ENCODE measurements at places on chromosomes 6 and 20.
A peak's percentile ranks its signal among the peaks of the same experiment; 100 is the strongest.

- DNase-seq = no peak
Measured at GRCh38 chr20:17248224-17248623, 21.4 kb downstream of the PCSK2 start.

GRCh38 chr20:60883496-60883895, 368.6 kb upstream of the CDH4 start:
- DNase-seq = no peak

- DNase-seq = no peak
Measured at GRCh38 chr6:104531646-104532045, 328.1 kb downstream of the HACE1 start.

GRCh38 chr6:7314414-7314813, 1.4 kb upstream of the SSR1 start:
- DNase-seq = no peak

- DNase-seq = no peak
Measured at GRCh38 chr6:122694075-122694474, 83.9 kb downstream of the PKIB start.

- no peak for DNase-seq
Measured at GRCh38 chr6:17504005-17504404, 96.1 kb upstream of the FAM8A1 start.

DNA sequence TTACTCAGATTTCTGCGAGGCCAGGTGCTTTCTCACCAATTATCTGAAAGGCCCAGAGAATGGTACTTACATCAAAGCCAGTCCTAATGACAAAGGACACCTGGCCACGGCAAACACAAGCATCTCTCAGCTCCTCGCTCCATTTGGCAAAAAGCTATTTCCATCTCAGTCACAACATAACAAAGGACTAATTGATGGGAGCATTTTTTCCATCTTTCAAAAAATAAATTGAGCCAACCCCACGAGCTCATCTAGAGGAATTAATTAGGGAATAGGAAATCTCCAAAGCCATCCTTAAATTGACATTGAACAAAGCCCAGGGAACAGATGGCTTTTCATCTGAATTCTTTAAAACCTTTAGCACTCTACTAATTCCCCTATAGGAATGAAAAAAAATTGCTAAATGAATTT, 236.7 kb downstream of the HAO1 start:
- DNase-seq = no peak

GRCh38 chr6:158744986-158745430, 74.2 kb downstream of the EZR start:
- peak; percentile 57 for DNase-seq

GRCh38 chr20:57904314-57905105, 194.7 kb upstream of the PMEPA1 start:
- no peak for DNase-seq

DNA sequence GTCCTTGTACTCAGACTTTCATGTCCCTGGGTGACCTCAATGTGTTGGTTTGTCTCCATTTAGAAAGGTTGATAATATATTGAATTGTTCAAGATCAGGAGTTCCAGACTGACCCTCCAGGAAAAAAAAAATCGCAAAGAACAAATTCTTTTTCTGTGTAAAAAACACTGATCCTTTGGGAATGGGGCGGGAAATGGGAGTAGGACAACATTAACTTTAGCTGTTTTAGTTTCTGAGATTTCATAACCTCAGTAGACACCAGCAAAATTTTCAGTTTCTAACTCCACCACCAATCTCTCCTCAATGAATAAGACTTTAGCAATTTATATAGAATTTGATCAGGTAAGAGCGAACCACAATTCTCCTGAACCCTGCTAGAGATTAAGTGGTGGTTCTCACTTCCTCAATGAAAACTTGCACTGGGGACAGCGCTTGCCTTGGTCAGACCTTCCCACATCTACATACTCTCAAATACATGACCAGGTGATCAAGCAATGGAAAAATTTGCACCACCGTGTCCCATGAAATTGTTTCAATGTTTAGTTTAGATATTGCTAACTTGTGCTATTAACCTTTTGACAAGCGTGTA, 231.2 kb upstream of the PLN start:
- DNase-seq = no peak

GRCh38 chr6:107636486-107636885, 146.6 kb downstream of the SOBP start:
- no peak for DNase-seq

DNA sequence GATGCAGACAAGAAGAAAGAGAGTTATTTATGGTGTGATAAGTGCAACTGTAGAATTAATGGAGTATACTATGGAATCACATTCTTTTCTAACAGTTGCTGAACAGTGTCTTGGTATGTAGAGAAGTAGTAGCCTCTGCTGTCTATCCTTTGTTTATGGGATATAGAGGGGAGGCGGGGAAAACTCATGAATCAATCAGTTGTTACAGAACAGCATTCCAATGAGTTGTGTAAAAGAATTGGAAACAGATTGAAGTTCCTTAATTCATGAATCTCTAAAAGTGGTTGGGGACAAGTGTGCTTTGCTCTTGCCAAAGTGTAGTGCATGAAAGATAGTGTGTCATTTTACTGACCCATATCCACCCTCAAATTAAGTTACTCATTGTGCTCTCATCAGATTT, 77.7 kb downstream of the FLRT3 start:
- no peak for DNase-seq

DNA sequence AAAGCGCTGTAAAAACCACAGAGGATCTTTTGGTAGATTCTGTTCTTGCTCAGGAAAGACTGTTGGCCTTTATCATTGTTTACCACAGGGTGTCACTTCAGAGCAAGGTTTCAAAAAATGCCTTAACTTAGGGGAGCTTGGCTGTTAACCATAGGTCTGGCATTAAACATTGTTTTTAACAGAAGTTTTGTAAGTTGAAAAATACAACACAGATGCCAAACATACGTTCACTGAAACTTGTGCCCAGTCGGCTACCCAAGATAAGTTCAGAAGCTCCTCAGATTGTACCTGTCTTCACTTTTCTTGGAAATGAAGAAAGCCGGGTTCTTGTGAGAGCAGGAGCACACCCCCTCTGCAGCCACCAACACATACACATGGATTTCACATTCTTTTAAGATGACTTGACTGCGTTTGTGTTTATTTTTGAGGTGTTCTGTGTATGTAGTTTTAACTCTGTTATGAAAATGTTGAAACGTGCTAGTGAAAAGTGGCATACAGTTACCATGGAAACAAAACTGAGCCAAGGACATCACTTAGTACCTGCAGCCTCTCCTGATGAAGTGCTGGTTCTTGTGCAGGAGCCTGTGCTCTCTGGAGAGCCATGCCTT, 64.9 kb downstream of the SYCP2L start:
- DNase-seq = peak; percentile 92

GRCh38 chr20:46546936-46547335, 3.5 kb downstream of the OCSTAMP start:
- no peak for DNase-seq

DNA sequence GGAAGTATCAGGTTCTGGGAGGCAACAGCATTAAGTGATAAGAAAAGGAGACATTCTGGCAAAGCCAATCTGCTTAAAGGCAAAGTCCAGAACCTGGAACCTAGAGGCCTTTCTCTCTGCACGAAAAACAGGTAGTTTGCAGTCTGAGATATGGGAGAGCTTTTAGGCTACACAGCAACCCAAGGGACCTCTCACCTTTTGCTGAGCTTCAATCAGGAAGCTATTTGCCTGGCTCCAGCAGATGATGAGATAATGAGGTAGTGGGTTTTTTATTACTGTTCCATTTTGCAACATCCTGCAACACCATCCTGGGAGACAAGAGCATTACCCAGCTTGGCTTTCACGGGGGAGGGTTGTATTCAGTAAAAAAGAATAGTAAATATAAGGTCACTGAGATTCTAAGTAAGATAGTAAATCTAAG, 143.1 kb downstream of the ADGRG6 start:
- peak; percentile 51 for DNase-seq

- no peak for DNase-seq
Measured at GRCh38 chr6:2378891-2379652, 133.7 kb upstream of the GMDS start.

DNA sequence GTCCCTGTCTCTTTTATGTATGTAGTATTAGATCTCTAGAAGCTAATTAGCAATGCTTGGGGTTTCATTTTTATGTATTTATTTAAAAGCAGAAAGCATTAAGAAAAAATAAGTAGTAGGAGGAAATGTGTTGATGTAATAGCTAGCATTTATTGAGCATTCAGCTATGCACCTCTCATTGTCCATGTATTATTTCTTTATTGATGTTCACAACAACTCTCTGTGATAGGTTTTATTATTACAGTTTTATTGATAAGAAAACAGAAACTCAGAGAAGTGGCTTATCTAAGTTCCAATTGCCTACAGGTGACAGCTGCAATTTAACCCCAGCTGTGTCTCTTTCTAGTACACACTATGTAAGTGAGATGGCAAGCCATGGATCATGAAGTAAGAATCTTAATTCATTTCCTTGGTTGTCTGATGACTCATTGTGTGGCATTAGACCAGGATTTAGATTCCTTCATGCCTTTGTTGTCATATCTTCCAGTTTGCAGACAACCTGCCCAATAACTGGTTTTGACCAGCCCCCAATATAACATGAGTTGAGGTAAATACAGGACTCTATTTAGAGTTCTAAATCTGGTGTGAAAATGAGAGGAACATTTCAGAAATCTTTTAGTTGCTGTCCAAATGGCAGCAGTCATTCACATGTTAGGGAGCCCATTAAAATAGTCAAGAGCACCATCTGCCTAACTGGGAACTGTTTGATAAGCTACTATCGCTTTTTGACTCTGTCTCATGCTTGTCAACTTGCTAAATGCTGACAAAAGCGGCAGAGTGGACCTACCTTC, 170.8 kb upstream of the PHACTR1 start:
- peak; percentile 79 for DNase-seq

DNA sequence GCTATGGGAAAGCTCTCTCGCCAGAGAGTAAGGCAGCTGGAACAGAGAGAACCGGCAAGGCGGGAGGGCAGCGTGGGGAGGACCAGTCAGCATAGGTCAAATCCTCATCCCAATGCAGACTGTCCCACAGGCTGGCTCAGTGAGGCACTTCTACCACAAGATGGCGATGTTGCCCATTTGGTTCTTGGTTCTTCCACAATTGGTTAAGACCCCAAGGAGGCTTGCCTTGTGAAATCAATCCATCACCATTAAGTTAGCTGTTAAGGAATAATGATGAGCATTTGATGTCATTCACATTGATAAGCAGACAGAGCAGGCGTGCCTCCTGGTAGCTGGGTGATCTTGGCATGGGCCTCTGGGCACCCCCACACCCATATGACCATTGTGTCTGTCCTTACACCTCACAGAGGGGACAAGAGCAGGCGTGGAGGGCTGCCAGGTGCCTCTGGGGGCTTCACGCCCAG, 2.4 kb downstream of the CSTL1 start:
- peak; percentile 70 for DNase-seq

DNA sequence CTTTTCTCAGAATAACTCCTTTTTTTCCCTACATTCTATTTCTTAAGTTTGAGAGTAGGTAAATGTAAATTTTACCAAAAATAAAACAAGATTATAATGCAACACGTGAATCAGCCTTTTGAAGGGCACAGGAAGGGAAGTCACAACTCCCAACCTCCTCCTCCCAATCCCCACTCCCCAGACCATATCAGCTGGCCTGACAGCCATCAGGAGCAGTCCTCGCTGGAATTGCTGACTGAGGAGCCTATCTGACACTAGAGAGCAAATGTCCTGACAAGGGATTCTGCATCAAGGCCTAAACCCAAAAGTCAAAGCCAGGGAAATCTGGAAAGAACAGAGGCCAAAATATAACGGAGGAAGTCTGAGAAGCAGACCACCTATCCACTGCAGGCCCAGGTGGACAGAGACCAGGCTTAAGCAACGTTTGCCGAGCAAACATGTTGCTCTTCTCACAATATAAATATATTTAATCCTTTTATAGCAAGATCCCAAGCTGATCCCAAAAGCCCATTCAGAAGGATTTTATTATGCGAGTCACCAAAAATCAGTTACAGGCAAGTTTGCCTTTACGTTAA, 2.5 kb downstream of the RRAGD start:
- DNase-seq = no peak

DNA sequence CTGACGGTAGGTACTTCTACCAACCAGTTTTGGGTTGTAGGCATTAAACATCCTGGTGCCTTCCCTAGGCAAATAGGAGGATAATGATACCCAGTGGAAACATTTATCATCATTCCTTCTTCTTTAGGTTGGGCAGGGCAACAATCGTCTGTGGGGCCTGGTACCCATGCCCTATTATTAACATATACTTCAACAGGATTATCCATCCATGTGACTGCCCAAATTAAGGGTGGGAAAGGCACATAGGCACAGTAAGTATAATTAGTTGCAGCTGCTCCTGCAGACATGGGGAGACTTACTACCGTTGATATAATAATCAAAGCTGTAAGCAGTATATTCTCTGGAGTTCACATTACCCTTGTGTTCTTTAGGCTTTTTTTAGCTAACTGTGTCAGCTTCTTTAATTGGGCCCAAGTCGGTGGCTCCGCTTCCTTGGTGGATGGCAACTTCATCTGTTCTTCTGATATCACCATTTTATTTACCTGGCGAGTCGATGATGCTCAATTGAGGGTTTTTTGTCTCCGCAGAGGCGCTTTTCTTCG, 16.8 kb downstream of the RPL7L1 start:
- no peak for DNase-seq

GRCh38 chr20:59374261-59374660, 73.8 kb downstream of the EDN3 start:
- DNase-seq = no peak

DNA sequence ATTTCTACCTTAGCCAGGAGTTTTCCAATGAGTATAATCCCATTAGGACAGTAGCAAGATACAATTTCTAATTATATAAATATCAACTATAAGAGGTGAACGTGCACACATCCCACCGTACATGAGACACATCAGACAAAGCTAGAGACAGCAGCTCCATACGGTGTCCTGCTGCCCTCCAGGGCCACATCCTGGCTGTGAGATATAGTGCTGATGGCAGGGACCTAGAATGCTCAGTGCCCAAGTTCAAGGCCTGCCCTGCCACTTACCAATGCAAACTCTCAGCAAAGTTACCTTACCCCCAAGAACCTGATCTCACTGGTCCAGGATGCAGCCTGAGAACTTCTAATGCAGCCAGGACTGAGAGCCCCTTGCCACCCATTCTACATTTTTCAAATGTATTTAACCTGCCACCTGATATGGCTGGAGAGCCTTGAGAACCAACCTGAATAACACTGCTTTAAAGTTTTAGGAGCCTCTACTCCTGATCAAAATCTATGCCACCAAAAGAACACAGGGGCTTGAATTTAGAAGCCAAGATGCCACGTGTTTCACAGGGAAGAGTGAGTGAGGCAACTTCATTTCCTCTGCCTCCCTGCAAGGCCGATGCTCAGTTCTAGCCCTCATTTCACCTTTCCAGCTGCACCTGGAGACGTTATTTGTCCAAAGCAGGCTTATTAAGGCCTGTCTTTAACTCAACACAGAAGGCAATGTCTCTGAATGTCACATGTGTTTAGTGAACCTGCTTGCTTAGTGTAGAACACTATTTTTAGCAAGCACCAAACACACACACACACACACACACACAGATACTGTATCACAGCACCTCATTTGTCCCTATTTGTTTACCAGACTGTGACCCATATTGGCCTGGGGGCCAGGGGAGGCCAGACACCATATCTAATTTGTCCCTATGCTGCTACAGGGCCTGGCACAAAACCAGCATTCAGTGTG, 6.1 kb downstream of the NFATC2 start:
- DNase-seq = no peak

All from amniotic epithelial cell (primary cell).